ENCODE measurements at places on chromosomes 3 and 15.

DNA sequence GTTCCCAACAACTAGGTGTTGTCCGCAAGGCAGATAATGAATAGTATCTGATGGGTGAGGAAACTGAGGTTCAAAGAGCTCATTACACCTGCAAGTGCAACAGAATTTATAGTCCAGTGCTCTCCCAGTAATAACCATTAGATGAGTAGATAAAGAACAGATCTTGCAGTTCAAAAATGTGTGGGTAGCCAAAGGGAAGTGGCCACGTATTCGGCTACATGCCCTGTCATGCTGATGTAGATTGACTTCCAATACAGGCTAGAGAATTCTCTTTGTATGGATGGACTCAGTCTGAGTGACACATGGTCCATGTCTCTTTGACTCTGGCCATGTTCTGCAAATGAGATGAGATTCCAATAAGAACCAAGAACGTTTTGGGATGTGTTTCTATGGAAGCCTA, 187.9 kb upstream of the LPP start:
- DNase-seq: no peak

DNA sequence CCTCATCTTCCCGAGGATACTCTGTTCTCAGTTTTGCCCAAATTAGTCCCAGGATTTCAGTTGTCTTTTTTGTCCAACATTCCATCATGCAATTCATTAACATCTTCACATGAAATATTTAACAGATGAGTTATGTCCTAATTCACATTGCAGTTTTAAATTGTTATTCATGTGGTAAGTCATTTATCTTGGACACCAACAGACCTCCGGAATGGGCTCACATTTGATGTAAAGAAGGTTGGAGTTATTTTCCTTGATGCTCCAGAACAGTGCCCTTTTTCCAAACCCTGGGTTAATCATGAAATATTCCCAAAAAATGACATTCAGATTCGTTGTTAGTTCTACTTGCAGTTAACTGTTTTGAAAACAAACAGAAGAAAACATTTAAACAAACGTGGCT, 32.8 kb upstream of the LRTM1 start:
- no peak for DNase-seq

GRCh38 chr3:108215871-108216270, 6.4 kb downstream of the IFT57 start:
- DNase-seq: no peak

GRCh38 chr3:95705786-95706418, 1108.5 kb upstream of the EPHA6 start:
- DNase-seq: peak; percentile 48

- DNase-seq: no peak
Observed at GRCh38 chr3:170040418-170040817, 2.6 kb downstream of the GPR160 start.

DNA sequence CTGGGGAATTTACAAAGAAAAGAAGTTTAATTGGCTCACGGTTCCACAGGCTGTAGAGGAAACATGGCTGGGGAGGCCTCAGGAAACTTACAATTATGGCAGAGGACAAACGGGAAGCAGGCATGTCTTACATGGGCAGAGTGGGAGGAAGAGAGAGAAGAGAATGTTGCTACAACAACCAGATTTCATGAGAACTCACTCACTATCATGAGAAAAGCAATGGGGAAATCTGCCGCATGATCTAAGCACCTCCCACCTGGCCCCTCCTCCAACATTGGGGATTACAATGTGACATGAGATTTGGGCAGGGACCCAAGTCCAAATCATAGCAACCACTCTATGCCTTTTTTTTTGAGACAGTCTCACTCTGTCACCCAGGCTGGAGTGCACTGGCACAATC, 28.8 kb downstream of the PCNP start:
- DNase-seq: no peak

GRCh38 chr15:34366271-34367065, 528 bp downstream of the LPCAT4 start:
- DNase-seq: peak; percentile 65

DNA sequence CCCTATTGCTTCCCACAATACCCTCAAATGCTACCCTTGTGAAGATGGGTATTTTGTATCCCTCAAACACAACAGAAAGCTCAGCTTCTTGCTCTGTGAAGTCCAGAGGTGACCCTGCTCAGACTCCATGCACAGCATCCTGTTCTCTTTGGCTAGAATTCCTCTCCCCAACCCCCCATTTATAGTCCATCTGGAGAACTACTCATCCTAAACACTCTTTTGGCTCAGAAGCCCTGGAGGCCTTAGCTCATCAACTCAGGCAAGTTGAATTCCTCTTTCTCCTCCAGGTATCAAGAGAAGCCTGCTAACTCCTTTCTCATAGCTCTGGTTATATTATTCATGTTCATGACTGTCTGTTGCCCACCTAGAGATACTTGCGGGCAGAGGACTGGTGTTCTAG, 18.3 kb upstream of the GASK1A start:
- DNase-seq: no peak

- no peak for DNase-seq
Observed at GRCh38 chr3:76997733-76998132, 42.2 kb upstream of the ROBO2 start.

GRCh38 chr3:15367059-15367458, 34.7 kb upstream of the SH3BP5 start:
- no peak for DNase-seq

DNA sequence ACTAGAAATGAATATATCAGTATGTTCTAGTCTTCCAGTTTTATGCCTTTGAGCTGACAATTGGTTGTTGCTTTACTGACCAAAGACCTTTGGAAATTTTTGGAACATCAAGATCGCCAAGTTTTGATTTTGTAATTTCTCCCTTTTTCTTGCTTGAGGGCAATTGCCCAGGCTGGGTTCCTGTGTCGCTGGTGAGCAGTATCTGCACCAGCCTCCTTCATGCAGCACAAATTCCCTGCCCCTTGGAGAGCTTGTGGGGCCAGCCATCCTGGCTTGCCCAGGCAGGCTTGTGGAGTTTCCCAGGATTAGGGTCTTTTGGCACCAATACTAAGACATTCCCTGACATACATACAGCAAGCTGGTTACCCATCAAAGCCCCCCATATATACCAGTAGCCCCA, 37.9 kb upstream of the HACD2 start:
- DNase-seq: no peak

GRCh38 chr15:90709278-90709677, 7.9 kb upstream of the BLM start:
- DNase-seq: no peak

All from natural killer cell (primary cell).